Cerebellum (tissue), 4 donors: ENCODE measurements at places on chromosomes 2 and 18. TPM values are rescaled to one million over a fixed set of nuclear protein-coding genes. Genes with fewer than 3 reads are reported as not detected.

IL18RAP gene
- not detected for total RNA-seq

CLEC4F gene
- total RNA-seq: not detected

MXD1 gene
- 11.2 TPM for total RNA-seq

VWA3B gene
- total RNA-seq: 0.73 TPM

DLGAP1 gene
- total RNA-seq: 78.1 TPM

PLGLB1 gene
- 13.8 TPM for total RNA-seq
